Activated CD4-positive, alpha-beta T cell treated with anti-CD3 and anti-CD28 coated beads, Interleukin-2, amount 50 U/mL, for 4 hours (primary cell): ENCODE measurements at places on chromosomes 11 and 22.
A peak's percentile ranks its signal among the peaks of the same experiment; 100 is the strongest.

DNA sequence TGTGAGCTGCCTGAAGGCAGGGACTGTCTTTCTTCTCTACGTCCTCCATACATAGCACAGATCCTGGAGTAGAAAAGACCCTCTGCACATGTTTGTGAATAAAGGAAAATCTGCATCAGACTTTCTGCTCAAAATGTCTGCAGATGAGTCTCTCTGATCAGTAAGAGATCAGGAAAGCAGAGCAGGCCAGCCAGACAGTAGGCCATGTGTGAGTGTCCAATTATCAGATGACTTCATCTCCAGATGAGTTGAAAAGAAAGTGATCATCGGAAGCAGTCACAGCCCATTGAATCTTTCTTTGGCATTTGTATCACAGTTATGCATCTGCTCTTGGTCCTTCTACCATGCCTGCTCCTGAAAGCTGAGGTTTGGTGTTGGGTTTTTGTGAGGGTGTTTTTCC, 298.7 kb upstream of the NCAM1 start:
- DNase-seq: no peak

GRCh38 chr11:74288161-74288560, 23.3 kb downstream of the P4HA3 start:
- DNase-seq: no peak

- no peak for DNase-seq
These were observed 92.2 kb downstream of the BRD1 start for GRCh38 chr22:49735411-49735900.

GRCh38 chr11:12276356-12276755, 101.0 kb upstream of the PARVA start:
- DNase-seq: no peak

DNA sequence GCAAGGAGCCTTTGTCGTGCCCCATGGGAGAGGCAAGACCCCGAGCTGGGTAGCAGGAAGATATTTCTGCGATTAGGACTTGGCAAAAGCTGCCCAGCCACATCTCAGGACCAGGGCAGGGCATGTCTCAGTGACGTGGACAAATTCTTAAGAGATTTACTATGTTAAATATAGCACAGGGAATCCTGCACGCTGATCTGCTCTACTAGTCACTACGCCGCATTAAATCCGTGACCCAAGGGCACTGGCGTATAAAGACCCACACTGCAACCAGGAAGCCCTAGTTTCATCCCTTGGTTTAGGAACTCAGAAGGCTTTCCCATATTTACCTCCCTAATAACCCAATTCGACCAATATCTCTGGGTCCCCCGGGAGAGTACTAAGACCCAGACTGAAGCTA, 35.1 kb downstream of the AP1B1 start:
- DNase-seq: no peak

- DNase-seq: no peak
These were observed 337.2 kb upstream of the API5 start for GRCh38 chr11:42974510-42975179.

GRCh38 chr22:27804470-27805297, 3.1 kb upstream of the MN1 start:
- DNase-seq: peak; percentile 35

GRCh38 chr22:42947211-42947990, 67.5 kb downstream of the PACSIN2 start:
- no peak for DNase-seq

DNA sequence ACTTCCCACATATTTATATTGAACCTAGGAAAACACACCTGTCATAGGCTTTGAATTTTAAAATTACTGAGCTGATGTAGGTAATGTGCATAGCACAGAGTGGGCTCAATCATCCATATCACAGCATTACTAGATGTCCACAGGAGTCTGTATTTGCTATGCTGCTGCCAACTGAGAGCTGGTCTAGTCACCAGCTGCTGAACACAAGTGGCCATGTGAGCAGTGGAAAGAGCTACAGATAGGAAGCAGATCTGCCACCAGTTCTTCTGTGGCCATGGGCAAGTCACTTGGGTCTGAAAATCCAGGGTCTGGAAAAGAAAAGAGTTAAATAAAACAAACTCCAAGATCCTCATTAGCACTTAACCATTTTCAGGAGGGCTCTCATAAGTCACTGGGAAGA, 91.8 kb downstream of the APIP start:
- no peak for DNase-seq

GRCh38 chr11:77204754-77205466, 76.9 kb downstream of the MYO7A start:
- DNase-seq: no peak

- no peak for DNase-seq
These were observed 51.6 kb downstream of the TBC1D22A start for GRCh38 chr22:46813816-46814597.

GRCh38 chr11:132992838-132993631, 539.3 kb downstream of the OPCML start:
- DNase-seq: no peak
